ENCODE measurements at places on chromosomes 16 and 17.

- no peak for DNase-seq
Observed at GRCh38 chr17:65181237-65182061, 44.3 kb downstream of the RGS9 start.

DNA sequence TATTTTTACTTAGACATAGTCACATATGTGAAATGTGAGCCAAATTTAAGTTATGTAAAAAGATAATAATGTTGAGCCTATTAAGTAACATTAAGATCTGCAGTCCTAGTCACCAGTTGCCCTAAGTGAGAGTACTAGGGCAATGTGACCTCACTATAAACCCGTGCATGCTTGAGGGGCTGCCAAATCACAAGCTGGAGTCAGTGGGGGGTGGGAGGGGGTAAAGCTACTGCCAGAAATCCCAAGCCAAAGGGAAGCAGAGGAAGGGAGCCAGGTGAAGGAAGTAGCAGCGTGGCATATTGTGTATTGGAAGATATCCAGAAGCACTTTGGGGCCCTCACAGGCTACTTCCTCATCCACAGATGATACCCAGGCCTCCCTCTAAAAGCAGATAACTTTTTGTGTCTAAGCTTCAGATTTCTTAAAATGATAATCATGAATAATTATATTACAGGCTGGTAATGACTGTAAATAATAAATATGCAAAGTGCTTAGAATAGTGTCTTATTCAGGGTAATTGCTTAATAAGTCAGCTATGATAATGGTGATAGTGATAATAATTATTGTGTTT is 134.1 kb downstream of the CA10 start:
- DNase-seq: no peak

DNA sequence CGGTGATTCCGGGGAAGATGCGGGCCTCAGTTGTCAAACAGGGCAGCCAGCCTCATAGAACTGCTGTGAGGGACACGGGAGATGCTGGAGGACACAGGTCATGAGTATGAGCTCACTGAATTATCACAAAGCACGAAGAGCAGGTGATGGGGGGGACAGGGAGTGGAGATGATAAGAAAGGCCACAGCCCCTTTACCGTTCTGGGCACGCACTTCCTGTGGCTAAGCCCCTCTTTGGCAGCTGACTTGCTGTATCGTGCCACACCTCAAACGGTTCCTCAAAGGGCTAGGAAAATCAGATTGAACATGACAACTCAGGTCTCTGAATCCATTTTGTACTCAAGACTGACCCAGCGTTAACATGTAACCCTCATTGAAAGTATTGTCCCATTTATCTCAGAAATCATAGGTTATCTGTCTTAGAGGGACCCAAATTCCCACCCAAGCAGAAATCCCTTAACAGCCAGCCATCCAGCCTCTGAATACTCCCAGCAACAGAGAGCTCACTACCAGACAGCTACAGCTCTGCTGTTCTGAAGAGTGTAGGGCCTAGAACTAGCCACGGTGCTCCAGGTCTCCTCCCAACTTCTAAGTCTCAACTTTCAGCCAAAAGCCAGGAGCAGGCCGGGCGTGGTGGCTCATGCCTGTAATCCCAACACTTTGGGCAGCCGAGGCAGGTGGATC is 5.0 kb upstream of the SRL start:
- no peak for DNase-seq

DNA sequence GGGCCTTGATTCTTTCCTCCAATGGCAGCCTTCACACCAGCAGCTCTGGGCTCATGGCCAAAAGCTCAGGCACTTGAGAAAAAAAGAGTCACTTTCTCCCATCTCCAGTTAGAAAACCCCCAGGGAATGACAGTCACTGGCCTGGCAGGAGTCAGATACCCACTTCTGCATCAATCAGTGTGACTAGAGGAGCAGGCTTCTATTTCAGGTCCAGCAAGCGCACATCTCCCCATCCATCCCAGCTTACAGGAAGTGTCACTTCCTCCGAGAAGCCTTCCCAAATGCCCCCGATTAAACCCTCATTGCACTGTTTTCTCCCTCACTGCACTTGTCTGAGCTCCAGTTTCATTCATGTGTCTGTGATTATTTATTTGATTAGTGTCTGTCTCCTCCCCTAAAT is 30.4 kb upstream of the CCL1 start:
- no peak for DNase-seq

DNA sequence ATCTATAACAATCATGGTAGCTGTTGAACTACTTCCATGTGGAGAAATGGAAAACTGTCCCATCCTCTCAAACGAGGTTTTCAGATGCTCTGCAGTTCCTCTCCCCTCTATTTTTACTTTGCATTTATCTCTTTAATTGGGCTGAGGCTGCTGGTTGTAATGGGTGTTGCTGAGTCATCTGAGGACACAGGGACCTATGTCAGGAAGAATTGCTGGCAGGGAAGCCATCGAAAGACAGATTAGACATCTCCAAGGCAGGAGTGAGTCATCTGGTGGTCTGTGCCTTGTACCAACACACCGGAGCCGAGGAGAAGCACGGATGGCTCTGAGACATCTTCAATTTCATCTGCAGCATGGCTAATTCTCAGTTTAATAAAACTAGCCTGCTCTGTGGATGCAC is 394.5 kb downstream of the GRIN2A start:
- no peak for DNase-seq
